Lung (tissue), 17 donors: ENCODE measurements at places on chromosomes 2 and 18. TPM values are rescaled to one million over a fixed set of nuclear protein-coding genes. Genes with fewer than 3 reads are reported as not detected.

The ALKAL2 gene
- 20.7 TPM for total RNA-seq

The KIAA2012 gene
- total RNA-seq, result 8.5 TPM

The RAMP1 gene
- total RNA-seq, result 10.5 TPM

The ERBB4 gene
- 9.4 TPM for total RNA-seq

- DNase-seq, result no peak
Measured at GRCh38 chr2:175808858-175809257, 193.2 kb downstream of the LNPK start.

GRCh38 chr2:18927525-18928232 is 338.3 kb upstream of the NT5C1B start:
- no peak for DNase-seq

- DNase-seq, result no peak
Measured at GRCh38 chr18:6365385-6365784, 49.3 kb downstream of the L3MBTL4 start.

GRCh38 chr2:191032588-191033429 is 18.8 kb upstream of the STAT1 start:
- peak; percentile 31 for DNase-seq

- no peak for DNase-seq
Measured at GRCh38 chr2:168889635-168890005, 610 bp downstream of the SPC25 start.

DNA sequence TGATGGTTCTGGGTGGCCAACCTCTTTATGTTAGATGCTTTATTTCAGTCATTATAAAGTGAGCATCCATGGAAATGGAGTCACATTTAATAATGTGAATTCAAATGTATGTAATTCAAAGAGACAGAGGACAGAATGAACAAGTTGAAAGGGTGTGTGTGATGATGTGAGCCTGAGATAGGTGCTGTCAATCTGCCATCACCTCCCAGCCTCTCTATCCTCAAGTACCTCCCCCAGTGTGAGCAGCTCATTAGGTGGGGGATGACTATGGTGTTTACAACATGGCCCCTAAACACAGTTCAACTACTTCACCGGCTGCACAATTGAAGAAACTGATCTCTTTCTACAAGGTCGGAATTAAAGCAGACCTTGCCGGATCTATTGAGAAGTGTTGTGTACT is 74.7 kb upstream of the IGFBP5 start:
- DNase-seq, result no peak

- DNase-seq, result no peak
Measured at GRCh38 chr2:84741182-84741822, 139.6 kb downstream of the TRABD2A start.

GRCh38 chr2:3753561-3753960 is 50.2 kb downstream of the DCDC2C start:
- DNase-seq, result no peak

DNA sequence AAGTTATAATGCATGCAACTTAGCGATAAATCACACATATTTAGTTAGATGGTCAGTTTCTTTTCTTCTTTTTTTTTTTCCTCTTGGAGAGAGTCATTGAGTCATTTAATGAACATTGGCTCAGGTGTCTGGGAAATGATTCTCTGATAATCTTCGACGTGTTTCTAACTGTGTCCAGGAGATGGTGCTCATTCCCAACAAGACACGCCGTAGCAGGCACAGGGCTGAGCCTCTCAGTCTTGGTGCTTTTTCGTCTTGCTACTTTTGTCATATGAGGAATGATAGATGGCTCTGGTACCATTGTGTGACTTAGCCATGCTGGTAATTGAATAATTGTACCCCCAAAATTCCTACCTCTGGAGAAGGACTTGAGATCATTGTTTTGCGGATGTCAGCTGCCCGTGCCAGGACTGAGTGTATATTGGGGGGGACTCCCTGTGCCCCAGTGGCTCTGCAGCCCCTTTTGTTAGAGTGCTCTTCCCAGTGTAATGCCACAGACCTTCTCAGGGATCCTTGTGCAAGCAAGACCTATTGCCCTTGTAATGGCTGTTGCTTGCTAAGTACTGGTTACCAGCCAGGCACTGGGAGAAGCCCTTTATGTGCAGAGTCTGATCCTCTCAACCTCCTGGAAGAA is 107.6 kb upstream of the CYRIA start:
- peak; percentile 39 for DNase-seq

- DNase-seq, result no peak
Measured at GRCh38 chr2:151841047-151841424, 12.8 kb upstream of the ARL5A start.

The RESP18 gene
- not detected for total RNA-seq

The THSD7B gene
- 0.25 TPM for total RNA-seq

The CDH2 gene
- total RNA-seq, result 1.5 TPM

The CFAP65 gene
- total RNA-seq, result 16.5 TPM

The GALNT5 gene
- total RNA-seq, result 15.9 TPM

The SH2D6 gene
- 0.74 TPM for total RNA-seq

- peak; percentile 66 for DNase-seq
Measured at GRCh38 chr2:41791523-41791922, 256.3 kb upstream of the PKDCC start.

GRCh38 chr2:42072349-42073118 is 24.7 kb downstream of the PKDCC start:
- peak; percentile 88 for DNase-seq

- peak; percentile 93 for DNase-seq
Measured at GRCh38 chr2:45993476-45993991, 303.7 kb upstream of the EPAS1 start.

The PDCD1 gene
- 0.97 TPM for total RNA-seq

The C2orf76 gene
- 9.1 TPM for total RNA-seq

The EMILIN2 gene
- total RNA-seq, result 13.9 TPM

DNA sequence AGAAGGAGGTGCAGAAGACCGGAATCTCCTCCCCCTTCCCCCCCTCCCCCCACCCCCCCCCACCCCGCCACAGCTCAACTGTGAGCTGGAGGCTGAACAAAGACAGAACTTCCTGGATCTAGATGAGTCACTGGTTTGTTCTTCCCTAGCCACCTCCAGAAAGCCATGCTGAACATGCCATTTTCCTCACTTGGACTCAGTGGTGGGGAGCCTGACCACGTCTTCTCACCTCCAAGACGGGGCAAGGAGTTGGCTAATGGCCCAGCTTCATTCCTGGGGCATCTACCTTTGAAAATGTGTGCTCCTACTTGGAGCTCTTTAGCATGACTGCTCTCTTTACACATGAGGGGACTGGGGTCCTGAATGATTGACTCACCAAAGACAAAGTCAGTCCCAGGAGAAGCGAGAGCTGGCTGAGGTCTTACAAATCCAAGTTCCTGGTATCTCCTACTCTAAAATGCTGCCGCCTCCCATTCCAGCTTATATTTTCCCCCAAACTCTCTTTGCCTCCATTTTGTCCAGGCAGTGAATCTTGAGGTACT is 22.6 kb upstream of the FZD5 start:
- DNase-seq, result no peak

The CAVIN2 gene
- total RNA-seq, result 160 TPM

GRCh38 chr2:235168174-235168979 is 216.6 kb downstream of the SH3BP4 start:
- peak; percentile 24 for DNase-seq

The SH3RF3 gene
- total RNA-seq, result 8.5 TPM

- peak; percentile 55 for DNase-seq
Measured at GRCh38 chr2:19746611-19747309, 155.0 kb downstream of the TTC32 start.

GRCh38 chr2:22822835-22823234 is 562.1 kb upstream of the KLHL29 start:
- no peak for DNase-seq

DNA sequence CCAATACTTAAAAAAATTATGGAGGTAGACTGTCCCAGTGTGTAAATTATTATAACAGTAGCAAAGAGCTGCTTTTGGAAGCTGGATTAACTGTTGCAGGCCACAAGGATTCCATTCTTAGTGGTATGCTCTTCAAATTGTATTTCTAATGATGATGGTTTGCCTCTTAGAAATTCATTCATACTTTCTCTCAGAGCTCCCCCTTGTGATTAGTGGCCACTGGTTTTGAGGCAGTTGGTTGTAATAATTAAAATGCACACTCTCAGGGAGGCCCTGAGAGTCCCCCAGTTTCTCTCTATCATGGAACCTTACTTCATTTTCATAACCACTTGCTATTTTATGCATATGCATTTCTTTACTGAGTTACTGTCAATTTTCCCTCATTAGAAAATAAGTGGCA is 122.5 kb downstream of the PLA2R1 start:
- DNase-seq, result peak; percentile 81

GRCh38 chr18:12036201-12036751 is 55.0 kb downstream of the IMPA2 start:
- no peak for DNase-seq

GRCh38 chr18:69585696-69586095 is 185.0 kb downstream of the DOK6 start:
- DNase-seq, result no peak

- no peak for DNase-seq
Measured at GRCh38 chr2:8089596-8089995, 592.3 kb upstream of the ID2 start.

GRCh38 chr2:158967114-158967730 is 1.2 kb upstream of the TANC1 start:
- peak; percentile 64 for DNase-seq

DNA sequence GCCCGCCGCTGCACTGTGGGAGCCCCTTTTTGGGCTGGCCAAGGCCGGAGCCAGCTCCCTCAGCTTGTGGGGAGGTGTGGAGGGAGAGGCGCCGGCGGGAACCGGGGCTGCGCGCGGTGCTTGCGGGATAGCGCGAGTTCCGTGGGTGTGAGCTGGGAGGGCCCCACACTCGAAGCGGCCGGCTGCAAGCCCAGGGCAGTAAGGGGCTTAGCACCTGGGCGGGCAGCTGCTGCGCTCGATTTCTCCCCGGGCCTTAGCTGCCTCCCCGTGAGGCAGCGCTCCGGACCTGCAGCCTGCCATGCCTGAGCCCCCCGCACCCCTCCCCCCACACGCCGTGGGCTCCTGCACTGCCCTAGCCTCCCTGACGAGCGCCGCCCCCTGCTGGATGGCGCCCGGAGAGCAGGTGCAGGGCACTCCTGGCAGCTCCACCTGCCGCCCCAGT is 124.4 kb downstream of the CCDC178 start:
- DNase-seq, result no peak

The REEP1 gene
- total RNA-seq, result 19.7 TPM

The EPAS1 gene
- total RNA-seq, result 1,051 TPM

DNA sequence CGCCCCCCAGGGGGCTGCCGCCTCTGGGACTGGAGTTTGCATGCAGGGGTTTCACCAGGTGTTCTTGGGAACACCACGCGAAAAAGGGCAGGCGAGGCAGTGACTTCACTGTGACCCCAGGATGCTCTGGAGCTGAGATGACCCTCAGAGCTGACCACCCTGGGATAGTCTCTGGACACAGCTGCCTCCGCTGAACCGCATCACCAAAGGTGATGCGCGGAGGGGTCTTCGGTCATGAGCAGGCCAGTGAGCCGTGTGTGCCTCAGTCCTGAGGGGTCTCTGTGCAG is 17.5 kb downstream of the GPR35 start:
- DNase-seq, result no peak

DNA sequence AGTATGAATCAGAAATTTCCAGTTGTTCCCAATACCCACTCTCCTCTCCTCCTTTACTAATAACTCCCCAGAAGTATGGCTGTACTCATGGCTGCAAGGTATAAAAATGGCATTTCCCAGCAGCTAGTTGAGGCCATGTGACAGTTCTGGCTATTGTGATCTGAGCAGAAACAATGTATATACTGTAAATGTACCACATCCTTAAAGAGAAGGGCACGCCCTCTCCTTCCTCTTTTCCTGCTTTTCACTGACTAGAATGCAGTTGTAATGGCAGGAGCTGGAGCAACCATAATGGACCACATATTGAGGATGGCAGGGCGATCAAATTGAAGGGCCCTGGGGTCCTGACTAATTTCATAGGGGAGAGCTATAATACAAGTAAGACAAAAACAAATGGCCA is 211.2 kb downstream of the TNS1 start:
- DNase-seq, result no peak

DNA sequence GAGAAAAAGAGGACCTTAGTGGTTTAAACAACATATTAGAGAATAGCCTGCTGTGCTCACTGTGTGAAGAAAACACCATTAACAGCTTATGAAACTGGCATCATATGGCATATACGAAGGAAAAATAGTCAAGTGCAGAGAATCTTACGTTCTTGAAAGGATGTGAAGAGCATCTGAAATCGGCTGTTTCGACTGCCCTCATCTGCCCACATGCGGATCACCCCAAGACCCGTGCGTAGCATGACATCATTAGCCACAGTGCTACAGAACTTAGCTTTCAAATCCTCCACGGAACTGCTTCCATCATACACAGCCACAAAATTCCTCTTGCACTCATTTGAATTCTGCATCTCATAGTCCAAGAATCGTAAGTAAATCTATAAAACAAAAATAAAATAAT is 84.3 kb downstream of the NETO1 start:
- no peak for DNase-seq

GRCh38 chr2:179139506-179139905 is 89.6 kb upstream of the CCDC141 start:
- DNase-seq, result no peak

GRCh38 chr2:207046724-207047123 is 107.4 kb downstream of the CPO start:
- peak; percentile 11 for DNase-seq

- DNase-seq, result no peak
Measured at GRCh38 chr2:230254152-230254881, 28.8 kb downstream of the SP140 start.

The UGT1A4 gene
- total RNA-seq, result 0.21 TPM

DNA sequence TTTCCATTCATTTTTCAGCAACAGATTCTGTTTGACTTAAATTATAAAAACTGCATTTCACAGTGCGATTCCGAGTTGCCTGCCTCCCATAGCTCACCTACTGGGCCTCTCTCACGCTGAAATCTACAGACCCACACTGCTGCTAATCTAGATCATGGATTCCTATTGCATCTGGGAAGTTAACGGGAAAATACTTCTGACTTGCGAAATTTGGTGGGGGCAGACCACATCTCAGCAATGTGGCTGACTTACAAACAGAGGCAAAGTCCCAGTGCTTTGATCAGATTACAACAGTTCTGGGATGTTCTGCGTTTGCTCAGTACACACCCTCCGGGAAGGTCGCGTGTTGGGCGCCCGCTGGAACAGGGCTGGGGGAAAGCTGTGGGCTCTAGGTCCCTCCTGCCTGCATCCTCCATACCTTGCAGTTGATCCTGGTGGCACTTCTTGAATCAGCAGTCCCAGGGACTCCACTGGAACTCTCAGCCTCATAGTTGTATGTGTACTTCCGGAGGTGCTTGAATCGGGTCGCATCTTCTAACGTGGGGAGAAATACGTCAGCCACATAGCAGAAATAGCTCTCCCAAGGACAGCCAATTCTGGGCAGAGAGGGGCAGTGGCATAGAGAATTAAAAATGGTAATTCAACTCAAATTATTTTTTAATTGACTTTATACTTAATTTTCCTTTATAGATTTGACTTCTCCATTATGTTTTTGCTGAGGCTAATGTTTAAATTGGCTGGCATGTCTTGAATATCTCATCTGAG is 1.7 kb downstream of the APOB start:
- DNase-seq, result no peak

The CFC1 gene
- 9.1 TPM for total RNA-seq

DNA sequence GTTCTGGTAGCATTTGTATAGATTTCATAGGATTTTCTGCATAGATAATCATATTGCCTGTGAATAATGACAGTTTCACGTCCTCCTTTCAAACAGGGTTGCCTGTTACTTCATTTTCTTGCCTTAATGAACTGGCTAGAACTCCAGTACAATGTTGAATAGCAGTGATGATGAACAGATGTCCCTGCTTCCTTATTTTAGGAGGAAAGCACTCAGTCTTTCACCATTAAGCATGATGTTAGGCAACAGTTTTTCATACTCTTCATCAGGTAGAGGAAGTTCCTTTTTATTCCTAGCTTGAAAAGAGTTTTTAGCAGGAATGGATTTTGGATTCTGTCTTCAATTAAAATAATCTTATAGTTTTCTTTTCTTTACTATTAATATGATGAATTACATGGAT is 39.7 kb downstream of the C2orf76 start:
- DNase-seq, result no peak

The HAAO gene
- total RNA-seq, result 13.0 TPM

The SS18 gene
- 57.0 TPM for total RNA-seq
